Stimulated activated CD8-positive, alpha-beta memory T cell treated with anti-CD3 and anti-CD28 coated beads, Interleukin-7, amount 100 ng/mL, for 1 hour (primary cell): ENCODE measurements at places on chromosomes 7 and 10.

- DNase-seq: no peak
Measured at GRCh38 chr7:9557853-9558252, 1124.4 kb downstream of the NXPH1 start.

GRCh38 chr7:141941075-141941474, 5.7 kb downstream of the CLEC5A start:
- no peak for DNase-seq

- DNase-seq: no peak
Measured at GRCh38 chr10:116694243-116694926, 48.0 kb downstream of the HSPA12A start.

DNA sequence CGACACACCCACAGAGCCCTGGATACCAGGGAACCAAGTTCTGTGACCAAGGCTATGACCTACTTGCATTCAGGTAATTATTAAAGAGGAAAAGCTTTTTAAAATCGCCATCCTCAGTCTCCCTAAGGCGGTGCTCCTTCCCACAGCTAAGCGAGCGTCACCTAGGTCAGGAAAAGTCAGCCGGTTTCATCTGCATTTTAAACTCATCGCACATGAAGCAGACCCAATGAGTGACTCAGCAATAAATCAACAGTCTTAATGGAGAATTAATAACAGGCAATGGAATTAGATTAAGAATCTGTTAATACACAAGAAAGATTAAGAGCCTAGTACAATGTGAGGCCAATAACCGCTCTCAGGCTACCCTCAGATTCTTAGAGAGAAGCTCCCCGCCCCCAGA, 59.2 kb downstream of the HSPA12A start:
- no peak for DNase-seq

DNA sequence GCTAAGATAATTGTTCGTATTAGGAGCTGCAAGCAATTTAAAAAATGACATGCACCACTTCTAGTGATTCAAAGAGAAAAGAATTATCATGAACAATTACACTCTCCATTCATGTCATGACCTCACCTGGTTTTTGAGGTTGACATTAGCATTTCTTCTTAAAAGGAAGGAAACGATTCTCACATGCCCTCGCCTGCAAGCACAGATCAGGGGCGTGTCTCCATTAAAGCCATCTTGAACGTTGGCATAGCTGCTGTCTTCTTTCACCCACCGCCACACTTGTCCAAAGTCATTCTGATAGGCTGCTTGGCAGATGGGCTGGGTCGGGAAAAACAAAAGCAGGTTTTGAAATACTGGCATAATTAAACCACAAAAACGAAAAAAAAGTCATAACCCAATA, 19.9 kb downstream of the ANKRD22 start:
- no peak for DNase-seq

- DNase-seq: no peak
Measured at GRCh38 chr10:102645388-102645740, 1.1 kb downstream of the TRIM8 start.

GRCh38 chr10:33195608-33196376, 138.7 kb downstream of the NRP1 start:
- no peak for DNase-seq
